DMS79 treated with DMSO at 0.1 percent for 48 hours (cell line): ENCODE measurements at places on chromosomes 11 and 22.

DNA sequence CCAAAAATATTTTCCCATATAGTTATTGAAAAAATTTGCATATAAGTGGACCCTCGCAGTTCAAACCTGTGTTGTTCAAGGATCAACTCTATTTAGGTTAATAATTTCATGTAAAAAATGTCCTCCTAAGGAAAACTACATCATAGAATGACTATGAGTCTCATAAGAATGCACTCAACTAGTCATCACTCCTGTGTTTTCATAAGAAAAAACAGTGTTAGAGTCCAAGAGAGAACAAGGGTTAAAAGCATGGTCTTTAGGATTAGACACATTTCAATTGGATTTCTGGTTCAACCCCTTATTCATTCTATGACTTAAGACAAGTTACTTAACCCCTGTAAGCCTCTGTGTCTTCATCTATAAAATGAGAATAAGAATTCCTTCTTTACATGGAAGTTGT lies 5.1 kb downstream of the PARVA start:
- no peak for DNase-seq

- DNase-seq = no peak
Measured at GRCh38 chr11:27293515-27294417, 69.2 kb downstream of the CCDC34 start.

DNA sequence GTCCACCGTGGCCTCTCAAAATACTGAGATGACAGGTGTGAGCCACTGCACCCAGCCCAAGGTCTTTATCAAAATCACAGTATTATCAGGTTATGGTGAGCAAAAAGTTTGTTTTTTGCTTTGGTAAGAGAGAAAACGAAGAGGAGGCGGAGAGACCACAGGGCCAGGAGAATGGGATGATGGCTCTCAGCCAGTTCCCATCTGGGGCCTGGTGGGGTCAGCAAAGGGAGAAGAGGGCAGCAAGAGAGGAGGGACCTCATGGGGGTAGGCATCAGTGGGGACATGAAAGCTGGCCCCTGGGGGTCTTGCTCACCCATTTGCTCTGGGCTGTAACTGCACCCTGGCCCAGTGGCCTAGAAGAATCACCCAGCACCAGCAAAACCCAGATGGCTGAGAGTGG lies 190.2 kb downstream of the SHANK2 start:
- DNase-seq = no peak

DNA sequence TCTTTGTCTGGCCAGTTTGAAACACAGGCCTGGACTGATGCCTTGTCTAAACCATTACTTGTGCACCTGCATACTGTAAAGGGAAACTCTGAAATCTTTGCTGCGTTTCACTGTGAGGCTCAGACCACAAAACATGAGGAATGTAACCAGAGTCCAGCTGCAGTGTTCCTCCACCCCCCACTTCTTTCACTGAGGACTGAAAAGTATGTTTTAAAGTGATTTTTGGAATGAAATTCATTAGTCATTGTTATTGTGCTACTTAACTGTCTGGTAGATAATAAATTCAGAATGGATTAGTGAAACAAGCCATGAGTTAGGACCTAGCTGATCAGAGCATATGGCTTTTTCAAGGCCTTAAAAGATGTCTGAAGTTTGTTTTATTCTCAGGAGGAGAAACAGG lies 181.2 kb downstream of the WNT11 start:
- no peak for DNase-seq

DNA sequence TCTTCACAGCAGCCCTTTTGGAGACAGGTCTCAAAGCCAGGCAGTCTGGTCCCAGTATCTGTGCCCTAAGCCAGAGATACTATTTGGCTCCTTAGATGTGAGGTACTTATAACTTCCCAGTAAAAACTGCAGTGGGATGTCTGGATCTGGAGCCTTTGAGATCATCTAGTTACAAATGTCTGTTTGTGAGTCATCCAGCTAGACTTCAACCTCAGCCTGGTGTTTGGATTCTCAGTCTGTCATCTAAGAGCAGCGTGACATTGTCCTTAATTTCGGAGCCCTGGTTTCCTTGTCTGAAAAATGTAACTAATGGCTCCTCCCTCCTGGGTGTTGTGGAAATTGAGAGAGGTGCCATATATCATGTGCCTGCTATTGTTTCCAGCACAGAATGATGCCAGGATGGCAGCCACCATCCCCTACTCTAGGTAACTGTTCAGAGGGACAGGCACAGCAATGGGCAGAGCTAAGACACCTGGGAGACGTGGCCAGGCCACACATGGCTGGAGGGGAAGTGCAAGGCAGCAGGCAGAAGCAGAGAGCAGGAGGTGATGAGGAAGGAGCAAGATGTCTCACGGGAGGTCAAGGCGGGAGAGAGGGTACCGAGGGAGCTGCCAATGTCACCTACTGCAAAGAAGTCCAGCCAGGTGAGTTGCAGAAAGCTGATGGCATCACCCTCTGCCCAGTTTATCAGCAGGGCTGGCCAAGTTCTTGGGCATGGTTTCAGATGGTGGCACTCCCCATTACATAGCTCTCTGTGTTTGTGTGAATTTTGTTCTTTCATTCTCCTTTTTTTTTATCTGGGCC lies 20.6 kb upstream of the ST3GAL4 start:
- DNase-seq = no peak

DNA sequence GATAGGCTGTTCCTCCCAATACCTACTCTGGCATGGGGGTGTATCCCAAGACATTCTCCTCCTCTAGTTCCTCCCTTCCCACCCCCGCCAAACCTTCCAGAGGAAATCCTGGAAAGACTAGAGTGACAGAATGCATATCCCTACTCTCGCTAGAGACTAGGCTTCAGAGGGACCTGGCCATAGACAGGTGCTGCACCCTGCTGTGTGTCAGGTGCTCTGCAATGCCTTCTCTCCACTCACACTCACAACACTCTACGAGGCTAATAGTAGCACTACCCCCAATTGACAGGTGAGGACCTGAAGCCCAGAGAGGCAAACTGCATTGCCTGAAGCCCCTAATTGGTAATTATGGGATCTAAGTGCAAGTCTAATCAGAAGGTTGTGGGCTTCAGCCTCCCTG lies 46.2 kb upstream of the LMO1 start:
- peak; percentile 32 for DNase-seq

GRCh38 chr22:44341431-44342346 lies 28.9 kb upstream of the SHISAL1 start:
- no peak for DNase-seq

DNA sequence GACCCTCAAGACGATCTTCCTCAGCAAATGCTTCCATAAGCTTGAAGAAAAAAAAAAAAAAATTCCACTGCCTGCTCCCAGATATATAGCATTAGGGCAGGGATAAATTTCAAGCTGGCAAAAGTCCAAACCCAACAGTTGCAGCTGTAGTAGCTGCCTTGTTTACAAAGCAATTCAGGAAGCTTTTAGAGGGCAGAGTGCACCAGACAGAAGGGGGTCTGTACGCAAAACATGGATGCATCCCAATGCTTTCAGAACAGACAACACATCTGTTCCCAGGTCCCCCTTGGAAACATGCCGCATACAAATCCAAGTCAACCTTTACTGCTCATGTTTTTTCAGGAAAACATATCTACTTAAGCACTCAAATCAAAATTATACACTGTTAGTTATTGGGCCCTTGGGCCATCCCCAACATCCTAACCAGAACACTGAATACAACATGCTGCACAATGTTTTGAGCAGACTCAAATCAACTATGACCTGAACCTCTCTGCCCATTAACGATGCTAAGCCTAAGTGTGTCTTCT lies 94.5 kb downstream of the CADM1 start:
- DNase-seq = peak; percentile 100

- DNase-seq = no peak
Measured at GRCh38 chr22:44623771-44624510, 78.1 kb upstream of the PRR5 start.
